Fibroblast of skin of scalp (primary cell): ENCODE measurements at places on chromosomes 4 and X.

DNA sequence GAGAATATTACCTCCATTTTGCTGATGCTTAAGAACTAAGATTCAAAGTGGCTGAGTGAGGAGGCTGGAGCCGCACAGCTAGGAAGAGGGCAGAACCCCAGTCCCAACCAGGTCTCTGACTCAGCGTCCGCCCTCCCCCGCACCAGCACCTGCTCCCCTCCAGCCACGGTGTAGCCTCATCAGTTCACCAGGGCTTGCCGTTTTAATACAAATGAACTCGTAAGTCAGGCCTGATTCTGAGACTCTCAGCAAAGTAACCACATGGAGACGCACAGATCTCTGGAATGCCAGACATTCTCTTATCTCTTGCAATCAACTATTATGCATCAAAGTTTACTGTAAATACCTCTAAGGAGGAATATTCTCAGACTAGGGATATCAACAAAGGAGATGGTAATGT is 52.4 kb downstream of the ENPP6 start:
- DNase-seq: no peak

GRCh38 chr4:36509845-36510244 is 228.4 kb downstream of the DTHD1 start:
- no peak for DNase-seq

DNA sequence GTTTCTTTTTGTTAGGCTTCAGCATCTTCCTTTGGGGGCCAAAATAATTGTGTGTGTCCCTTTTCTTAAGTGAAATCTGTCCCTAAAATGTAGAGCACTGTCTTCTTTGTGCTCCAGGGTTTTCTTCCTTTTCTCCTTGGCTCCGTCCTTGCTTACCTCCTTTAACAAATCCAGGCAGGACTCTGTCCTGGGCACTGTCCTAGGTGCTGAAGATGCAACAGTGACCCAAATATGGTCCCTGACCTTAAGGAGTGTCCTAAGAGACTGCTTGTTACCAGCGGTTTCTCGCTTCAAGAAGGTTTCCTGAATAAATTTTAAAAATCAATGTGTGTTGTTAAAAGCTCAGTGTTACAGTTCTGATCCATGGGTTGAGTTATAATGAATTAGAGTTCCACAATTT is 471.8 kb downstream of the KCNIP4 start:
- DNase-seq: no peak

DNA sequence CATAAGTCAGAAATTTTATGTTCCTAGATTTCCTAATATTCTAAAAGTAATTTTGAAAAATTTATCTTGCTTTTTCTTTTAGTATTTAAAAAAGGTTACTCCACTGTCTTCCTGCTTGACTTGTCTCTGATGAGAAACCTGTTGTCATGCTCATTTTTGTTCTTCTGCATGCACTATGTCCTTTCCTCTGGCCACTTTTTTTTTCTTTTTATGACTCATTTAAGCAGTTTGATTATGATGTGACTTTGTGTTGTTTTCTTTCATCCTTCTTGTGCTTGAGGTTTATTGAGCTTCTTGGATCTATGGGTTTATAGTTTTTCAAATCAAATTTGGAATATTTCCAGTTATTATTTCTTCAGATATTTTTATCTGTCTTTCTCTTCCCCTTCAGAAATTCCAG is 12.0 kb upstream of the UFSP2 start:
- no peak for DNase-seq

GRCh38 chr4:53199356-53199755 is 166.5 kb downstream of the SCFD2 start:
- DNase-seq: no peak

- DNase-seq: no peak
Observed at GRCh38 chrX:17685026-17685425, 52.3 kb upstream of the SCML1 start.

DNA sequence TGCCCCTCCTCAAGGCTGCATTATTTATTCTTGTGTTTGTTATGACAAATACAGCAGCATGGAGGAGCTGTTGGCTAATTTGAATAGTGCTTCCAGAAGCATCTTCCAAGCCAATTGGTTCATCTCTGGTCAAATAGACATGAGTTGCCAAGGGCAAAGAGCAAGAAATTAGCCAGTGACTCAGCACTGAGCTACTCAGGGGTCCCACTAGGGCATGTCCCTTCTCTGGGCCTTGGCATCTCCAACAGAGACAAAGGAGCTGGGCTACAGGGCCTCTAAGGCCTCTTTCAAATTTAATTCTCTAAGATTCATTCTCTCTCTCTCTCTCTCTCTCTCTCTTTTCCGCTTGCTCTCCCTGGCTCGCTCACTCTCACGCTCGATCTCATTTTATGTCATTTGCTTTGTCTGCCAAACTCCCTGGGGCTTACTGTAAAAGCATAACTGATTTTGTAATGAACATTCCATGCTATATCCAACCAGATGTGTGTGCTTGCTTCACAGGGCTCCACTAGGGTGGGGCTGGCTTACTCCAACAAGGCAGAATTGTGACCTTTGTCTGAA is 86.7 kb upstream of the MAGEA4 start:
- DNase-seq: peak; percentile 92
